Sciatic nerve (tissue), 2 donors: ENCODE measurements at places on chromosomes 12 and 14.

- no peak for DNase-seq
These were observed 298.6 kb downstream of the PDZRN4 start for GRCh38 chr12:41486718-41487117.

DNA sequence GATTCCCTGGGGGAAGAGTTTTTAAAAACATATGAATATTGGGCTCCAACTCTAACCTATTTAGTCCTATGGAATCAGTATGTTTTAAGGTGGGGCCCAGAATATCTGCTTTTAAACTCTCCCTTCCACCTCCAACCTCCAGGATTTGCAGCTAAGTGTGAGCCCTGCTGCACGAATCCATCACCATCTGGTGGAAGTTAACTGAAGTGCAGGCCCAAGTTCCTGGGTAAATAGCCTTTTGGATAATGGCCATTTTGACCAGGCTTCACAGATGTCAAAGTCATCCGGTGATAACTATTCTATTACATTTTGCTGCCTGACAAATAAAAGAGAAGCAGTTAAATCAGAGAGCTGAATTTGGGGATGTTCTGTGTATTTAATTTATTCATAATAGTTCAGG, 58.1 kb upstream of the RMST start:
- no peak for DNase-seq

GRCh38 chr12:25718081-25718731, 165.1 kb upstream of the LMNTD1 start:
- DNase-seq = no peak

DNA sequence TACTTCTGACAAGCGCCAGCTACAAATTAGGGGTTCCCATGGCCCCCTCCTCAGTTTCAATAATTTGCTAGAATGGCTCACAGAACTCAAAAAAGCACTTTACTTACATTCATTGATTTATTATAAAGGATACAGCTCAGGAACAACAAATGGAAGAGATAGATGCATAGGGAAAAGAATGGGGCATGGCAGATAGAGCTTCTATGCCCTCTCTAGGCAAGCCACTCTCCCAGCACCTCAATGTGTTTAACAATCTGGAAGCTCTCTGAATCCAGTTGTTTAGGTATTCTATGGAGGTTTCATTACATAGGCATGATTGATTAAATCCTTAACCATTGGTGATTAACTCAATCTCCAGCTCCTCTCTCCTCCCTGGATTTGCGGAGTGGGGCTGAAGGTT, 184.5 kb upstream of the DAAM1 start:
- no peak for DNase-seq

GRCh38 chr12:94170690-94171594, 22.6 kb downstream of the PLXNC1 start:
- no peak for DNase-seq

DNA sequence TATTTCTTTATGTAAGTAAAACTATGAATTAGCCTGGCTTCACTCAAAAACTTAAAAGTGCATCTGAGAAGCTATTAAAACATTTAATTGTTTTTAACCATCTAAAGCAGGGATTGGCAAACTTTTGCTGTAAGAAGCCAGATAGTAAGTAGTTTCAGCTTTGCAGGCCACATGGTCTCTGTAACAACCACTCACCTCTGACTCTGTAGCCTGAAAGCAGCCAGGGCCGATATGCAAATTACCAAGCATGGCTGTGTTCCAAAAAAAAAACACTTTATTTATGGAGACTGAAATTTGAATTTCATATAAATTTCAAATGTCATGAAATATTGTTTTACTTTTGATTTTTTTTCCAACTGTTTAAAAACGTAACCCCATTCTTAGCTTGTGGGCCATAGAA, 95.3 kb downstream of the CIT start:
- DNase-seq = no peak

GRCh38 chr12:20722142-20722541, 27.0 kb downstream of the SLCO1C1 start:
- DNase-seq = no peak

DNA sequence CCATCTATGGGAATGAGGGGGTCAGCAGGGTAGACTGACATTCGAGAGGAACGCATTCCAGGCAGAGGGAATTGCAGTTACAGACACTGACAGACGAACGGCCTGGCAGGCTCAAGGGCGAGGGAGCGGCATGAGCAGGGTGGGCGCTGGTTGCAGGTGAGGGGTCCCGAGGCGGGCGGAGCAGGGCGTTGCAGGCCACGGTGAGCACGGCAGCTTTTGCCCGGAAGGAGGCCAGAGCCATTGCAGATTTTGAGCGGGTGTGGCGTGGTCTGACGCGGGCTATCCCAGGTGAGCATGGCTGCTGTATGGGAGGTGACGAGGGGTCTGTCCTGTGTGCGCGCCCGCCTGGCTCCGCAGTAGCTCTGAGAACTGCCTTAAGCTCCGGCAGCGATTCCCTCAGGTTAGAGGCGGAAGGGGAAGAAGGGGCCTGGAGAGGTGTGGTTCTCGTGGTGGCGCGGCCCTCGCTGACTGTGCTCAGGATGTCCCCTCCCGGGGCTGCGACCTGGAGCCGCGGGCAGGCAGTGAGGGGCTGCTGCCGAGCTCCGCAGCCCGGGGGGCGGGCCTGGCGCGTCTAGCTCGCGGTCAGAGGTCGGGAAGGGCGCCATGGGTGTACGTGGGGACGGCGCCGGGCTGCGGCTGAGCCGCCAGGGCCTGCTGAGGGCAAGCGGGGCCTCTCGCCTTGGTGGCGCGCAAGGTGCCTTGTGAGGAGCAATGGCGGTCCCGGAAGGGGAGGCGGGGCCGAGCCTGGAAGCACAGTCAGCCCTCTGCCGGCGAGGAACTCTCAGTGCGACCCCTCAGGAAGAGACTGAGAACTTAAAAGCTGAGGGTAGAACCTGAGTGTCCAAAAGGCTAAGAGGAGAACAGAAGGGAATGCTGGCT, 177.1 kb downstream of the CACNA1C start:
- DNase-seq = no peak

DNA sequence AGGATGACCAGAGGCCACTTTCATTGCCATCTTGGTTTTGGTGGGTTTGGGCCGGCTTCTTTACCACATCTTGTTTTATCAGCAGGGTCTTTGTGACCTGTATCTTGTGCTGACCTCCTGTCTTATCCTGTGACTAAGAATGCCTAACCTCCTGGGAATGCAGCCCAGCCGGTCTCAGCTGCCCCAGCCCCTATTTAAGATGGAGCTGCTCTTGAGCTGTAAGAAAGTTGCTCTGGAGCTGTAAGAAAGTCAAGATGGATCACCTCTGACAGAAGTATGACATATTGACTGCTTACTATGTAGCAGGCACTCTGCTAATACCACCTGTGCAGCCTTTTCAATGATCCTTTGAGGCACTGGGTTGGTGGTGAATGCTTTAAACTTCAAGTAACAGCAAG, 52.1 kb downstream of the RIN3 start:
- DNase-seq = no peak

DNA sequence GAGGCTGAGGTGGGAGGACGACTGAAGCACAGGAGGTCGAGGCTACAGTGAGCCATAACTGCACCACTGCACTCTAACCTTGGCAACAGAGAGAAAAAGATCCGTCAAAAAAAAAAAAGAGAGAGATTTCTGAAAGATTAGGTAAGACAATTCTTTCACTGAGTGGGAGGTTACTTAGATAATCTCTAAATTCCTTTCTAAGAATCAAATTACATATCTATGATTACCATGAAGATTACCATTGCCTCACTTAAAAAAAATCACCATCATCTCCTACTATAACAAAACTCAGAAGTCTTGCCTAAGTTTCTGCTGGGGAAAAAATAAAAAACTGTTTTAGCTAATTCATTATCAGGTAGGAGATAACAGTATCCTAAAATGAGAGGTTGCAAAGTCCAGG, 366.7 kb downstream of the DUSP6 start:
- no peak for DNase-seq

DNA sequence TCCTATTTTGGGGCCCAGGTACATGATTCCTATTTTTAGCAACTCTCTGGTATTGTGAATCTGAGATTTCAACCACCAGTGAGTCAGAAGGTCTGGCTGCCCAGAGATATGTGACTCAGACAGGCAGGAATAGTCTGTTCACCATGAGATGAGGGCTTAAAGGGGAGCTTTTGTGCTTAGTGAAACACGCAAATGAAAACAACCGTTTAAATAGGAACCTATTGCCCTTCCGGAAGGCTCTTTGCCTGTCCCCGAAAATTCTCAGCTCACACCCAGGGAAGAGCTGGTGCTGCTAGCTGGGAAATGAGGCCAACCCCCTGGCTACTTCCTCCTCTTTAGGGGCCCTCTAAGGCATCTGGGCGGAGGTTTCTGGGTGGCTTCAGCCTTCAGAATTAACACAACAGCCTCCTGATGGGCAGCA, 283.6 kb downstream of the CACNA1C start:
- DNase-seq = no peak

- DNase-seq = no peak
These were observed 412.5 kb downstream of the RMST start for GRCh38 chr12:97875064-97875463.

GRCh38 chr14:31078766-31079165, 52.6 kb upstream of the STRN3 start:
- no peak for DNase-seq

GRCh38 chr12:112584266-112584722, 165.5 kb downstream of the PTPN11 start:
- no peak for DNase-seq

DNA sequence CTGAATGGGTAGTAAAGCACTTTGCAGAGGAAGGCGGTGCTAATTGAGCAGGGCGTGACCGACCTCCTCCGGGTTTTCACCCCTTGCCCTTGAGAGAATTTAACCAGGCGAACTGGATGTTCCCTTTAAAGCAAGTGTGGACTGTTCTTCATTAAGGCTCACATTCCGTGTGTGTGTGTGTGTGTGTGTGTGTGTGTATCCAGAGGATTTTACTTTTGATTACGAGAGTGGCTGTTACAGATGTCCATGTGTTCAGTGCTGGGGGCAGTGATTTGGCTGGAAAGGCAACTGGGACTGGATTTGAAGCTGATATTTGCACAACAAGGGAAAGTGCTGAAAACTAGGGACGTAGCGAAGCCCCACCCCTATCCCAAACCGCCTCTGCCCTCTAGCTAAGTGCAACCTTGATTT, 2.2 kb downstream of the TMEM132C start:
- no peak for DNase-seq

DNA sequence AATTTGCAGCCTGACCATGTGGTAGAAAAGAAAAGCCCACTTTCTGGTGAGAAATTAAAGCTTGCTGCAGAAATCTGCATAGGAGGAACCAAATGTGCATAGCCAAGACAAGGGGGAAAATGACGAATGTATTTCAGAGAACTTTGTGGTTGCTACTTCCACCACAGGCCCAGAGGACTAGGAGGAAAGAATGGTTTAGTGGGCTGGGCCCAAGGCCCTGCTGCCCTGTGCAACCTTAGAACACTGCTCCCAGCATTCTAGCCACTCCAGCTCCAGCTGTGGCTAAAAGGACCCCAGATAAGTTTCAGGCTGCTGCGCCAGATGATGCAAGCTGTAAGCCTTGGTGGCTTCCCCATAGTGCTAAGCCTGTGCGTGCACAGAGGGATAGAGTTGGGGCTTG, 764.3 kb downstream of the SLC6A15 start:
- DNase-seq = no peak

GRCh38 chr12:132600048-132601032, 10.0 kb downstream of the LRCOL1 start:
- peak; percentile 83 for DNase-seq

GRCh38 chr12:52006726-52007157, at the start of gene TAMALIN:
Gene TAMALIN (plus strand): TSS chr12:52006946. CDS start chr12:52007020, 74 bp downstream.
- DNase-seq = peak; percentile 89

GRCh38 chr12:101920906-101921305, 43.5 kb downstream of the DRAM1 start:
- DNase-seq = no peak

DNA sequence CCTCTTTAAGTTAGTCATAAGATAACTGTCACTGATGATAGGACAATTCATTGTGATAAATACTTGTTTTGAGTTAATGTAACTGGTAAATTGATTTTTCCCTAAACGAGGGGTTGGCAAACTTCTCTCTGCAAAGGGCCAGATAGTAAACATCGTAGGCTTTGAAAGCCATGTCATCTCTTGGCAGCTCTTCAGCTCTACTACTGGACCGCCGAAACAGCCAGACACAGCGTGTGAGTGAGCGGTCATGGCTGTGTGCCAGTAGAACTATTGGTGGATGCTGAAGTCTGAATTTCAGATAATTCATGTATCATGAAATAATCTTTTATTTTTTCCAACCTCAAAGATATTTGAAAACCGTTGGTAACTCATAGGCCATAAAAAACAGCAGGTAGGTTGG, 9.9 kb downstream of the PIWIL1 start:
- DNase-seq = no peak

DNA sequence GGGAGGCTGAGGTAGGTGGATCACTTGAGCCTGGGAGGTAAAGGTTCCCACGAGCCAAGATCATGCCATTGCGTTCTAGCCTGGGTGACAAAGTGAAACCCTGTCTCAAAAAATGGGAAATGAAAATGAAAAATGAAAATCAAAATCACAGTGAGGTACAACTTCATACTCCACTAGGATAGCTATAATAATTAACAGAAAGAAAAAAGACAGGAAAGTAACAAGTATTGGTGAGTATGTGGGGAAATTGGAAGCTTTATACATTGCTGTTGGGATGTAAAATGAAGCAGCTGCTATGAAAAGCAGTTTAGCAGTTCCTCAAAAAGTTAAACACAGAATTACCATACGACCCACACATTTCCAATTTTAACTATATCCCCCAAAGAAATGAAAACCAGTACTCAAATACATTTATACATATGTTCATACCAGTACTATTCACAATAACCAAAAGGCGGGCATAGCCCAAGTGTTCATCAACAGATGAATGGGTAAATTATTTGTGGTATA, 22.2 kb downstream of the SGPP1 start:
- DNase-seq = no peak

- no peak for DNase-seq
These were observed 97.4 kb downstream of the C12orf50 start for GRCh38 chr12:87931812-87932211.

DNA sequence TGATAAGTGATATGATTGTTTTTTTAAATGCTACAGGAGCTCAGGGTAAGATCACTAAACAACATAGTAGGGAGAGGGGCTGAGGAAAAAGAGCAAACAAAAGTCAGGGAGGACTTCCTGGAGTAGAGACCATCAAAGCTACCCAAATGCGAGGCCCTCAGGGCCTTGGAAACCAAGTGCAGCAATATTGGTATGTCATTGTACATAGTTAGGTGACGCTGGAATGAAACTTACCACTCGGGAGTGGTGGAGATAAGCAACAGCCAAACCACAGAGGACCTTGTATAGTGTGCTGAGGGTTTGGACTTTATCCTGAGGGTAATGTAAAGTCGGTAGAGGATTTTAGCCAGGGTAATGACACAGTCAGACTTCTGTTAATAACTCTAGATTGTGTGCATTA, 13.8 kb downstream of the KITLG start:
- no peak for DNase-seq

- DNase-seq = no peak
These were observed 336.1 kb downstream of the RPS29 start for GRCh38 chr14:49250109-49250508.

DNA sequence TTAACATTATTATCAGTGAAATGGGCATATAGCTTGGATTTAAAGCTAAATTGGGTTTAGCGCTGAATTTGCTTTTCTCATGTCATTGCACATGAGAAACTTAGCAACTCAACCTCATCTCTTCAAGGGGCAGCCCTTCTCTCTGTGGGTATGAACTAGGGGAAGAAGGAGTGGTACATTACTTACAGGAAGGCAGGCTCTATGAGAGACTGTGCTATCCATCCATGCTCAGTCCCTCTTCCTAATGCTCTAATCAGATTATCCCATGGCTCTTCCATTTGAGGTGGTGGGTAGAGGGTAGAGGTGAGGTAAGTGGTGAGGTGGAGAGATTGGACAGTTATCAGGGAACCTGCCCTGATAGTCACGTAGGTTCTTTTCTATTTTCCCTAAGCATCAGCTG, 343.7 kb upstream of the NOVA1 start:
- DNase-seq = no peak

- DNase-seq = no peak
These were observed 25.3 kb upstream of the CLMN start for GRCh38 chr14:95345032-95345431.
